GOT3 (cell line): ENCODE measurements at places on chromosomes 4 and X.

DNA sequence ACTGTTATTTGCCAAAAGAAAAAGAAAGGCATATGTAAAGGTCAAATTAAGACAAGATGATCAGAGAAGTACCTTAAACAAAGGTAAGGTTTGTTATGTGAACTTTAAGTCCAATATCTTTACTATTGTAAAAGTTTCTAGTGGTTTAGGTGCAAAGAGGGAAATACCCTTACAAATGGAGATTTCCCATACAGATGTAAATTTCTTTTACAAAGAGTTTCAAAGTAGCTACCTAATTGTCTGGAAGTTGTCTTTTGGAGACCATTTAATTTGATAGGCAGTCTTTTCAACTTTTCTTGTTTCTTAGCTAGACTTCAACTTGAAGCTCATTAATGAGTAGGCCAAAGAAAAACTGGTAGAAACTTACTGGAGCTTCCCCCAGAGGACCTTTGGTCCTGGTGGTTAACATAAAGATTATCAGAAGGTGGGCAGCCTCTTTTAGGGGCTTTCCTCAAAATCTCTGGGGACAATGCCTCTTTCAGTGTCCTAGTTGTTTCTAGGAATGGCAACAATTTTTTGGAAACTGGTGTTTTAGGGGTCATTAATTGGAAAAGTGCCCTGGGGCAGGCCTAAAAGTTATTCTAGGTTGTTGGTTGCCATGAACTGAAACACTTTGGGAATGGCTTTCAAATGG is 297.3 kb downstream of the GUCY2F start:
- DNase-seq, result no peak

DNA sequence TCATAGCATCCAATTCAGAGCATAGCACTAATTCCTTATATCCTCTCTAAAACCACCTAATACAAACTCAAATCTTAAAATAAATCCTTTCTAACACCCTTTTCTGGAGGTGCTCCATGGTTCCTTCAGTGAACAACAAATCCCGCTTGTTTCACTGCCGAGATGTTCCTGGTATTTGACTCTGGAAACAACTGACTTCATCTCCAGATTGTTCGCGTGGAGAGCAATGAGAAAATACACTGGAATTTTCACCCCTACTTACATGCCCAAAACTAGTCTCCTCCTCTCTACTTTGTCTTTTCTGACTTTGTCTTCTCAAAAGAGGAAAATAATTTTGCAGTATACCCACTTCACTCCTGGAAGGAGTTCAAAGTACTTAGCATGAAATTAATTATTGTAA is 129.0 kb downstream of the PLS3 start:
- DNase-seq, result no peak

DNA sequence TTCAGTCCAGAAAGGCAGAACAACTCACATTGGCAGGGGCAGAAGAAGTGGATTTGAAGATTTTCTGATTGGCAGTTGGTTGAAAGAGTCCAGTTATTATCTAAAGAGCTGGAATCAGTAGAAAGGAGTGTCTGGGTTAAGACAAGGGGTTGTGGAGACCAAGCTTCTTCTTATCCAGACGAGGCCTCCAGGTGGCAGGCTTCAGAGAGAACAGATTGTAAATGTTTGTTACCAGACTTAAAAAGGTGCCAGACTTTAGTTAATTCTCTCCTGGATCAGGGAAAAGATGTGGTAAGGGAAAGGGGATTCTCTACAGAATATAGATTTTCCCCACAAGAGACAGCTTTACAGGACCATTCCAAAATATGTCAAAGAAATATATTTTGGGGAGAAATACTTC is 36.7 kb upstream of the TLR3 start:
- DNase-seq, result no peak

- no peak for DNase-seq
Observed at GRCh38 chr4:172787111-172787510, 381.5 kb upstream of the GALNT7 start.

- no peak for DNase-seq
Observed at GRCh38 chr4:103091601-103092223, 7.9 kb downstream of the BDH2 start.

DNA sequence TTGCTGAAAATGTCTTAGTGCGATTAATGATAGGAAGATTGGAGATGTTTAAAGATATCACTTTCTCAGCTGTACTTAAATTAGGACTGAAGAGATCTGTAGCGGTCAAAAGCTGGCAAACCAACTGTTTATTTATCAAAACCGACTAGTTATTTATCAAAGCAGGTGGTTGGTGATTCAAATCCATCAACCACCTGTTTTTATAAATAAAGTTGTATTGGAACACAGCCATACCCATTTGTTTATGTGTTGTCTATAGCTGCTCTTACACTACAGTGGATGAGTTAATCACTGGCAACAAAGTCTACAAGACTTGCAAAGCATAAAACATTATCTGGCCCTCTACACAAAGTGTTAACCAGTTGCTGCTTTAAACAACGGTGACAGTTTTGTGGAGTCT is 76.8 kb downstream of the IL15 start:
- DNase-seq, result no peak

GRCh38 chrX:24153178-24153795 is 3.8 kb downstream of the ZFX start:
- no peak for DNase-seq

DNA sequence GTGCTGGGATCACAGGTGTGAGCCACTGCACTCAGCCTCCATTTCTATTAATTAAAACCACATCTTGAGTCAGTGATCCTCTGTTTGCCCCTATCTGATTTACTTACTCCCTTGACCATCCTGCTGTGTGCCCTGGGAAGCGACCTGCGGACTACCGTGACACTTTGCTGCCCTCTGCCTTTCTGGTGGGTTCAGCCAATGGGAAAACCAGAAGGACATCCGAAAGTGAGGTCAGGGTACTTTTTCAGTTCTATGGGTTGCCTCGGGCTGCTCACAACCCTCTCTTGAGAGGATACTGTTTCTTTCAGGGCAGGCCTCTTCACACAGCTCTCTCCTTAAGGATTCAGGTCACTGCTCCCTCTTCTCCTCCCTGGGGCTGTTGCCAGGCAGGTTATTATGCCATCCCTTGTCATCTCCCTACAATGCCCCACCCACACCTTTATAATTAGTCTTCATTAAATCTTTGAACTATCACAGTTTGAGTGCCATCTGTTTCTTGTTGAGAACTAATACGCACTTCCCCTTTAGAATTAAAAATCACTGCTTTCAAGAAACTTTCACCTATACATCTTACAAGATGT is 21.4 kb downstream of the PLAC8 start:
- no peak for DNase-seq

DNA sequence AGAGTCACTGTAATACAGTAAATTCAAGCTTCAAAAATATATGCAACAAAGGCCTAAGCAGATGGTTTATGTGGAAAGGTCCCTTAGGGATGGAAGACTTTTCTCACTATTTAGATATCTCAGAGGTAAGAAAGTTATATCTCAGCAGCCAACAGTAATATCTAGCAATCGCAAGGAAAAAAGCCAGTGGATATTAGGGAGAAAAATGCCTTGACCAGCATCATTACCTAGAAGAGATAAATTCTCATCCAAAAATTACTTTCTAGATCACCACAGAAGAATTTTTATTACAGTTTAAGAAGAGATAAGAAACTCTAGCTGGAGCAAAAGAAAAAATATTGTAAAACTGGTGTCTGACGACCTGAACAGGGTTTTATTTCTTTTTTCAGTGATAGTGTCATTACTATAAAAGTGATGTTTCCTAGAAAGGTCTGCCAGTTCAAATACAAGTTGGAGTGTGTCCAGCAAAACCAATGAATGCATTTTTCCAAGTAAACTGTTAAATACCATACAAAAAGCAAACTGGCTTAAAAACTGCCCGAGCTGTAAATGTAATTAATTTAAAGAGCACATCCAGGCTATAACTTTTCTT is 100.0 kb downstream of the ATP11C start:
- DNase-seq, result no peak

DNA sequence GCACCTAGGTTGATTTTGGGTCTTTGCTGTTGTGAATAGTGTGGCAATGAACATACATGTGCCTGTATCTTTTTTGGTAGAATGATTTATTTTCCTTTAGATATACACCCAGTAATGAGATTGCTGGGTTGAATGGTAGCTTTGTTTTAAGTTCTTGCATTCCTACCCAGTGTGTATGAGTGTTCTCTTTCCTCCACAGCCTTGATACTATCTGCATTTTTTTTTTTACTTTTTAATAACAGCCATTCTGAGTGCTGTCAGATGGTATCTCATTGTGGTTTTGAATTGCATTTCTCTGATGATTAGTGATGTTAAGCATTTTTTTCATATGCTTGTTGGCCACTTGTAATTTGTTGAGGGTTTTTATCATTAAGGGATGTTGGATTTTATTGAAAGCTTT is 351.8 kb upstream of the GNPDA2 start:
- no peak for DNase-seq

DNA sequence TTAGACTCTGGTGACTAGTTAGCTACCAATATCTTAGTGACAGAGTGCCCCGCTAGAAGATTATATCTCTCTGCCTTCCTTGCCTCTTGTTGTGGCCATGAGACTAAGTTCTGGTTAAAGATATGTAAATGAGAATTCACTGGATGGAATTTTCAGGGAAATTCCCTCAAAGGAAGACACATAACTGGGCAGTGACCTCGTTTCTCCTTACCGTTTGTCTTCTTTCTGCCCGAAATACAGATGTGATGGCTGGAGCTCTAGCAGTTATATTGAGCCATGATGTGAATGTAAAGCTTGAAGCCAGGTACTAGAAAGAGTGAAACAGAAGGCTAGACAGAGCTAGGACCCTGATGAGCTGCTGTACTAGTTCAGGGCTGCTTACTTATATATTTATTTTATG is 80.5 kb downstream of the FHDC1 start:
- no peak for DNase-seq

DNA sequence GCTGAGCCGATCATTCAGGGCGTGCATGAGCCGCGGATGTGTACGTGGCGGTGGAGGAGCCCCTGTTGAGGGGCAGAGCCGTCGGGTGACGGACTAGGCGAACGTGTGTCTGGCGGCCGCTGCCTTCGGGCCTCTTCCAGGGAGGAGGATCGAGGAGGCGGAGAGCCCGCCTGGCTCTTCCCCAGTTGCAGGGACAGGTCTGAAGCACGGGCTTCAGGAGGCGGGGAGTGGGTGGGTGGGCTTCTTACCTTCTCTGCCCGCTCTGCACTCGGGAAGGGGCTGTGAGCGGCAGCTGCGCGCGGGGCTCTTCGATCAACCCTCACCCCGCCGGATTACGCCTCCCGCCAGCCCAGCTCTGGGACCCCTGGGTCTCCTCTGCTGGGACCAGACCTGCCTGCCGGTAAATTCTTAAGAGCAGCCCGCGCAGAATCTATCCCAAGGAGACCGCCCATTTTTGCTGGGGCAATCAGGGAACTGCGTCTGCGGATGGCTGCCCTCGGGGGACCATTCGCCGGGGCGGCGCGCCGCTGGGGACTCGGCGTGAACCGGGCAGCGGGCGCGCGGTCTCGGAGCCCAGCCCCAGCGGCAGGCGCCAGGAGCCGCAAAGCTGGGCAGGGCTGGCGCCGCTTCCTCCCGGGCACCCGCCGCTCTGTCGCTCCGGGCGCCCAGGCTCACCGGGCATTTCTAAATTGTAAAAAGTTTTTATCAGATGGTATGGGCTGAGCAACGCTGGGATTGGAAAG is 4.9 kb downstream of the PLAC8 start:
- peak; percentile 7 for DNase-seq

- DNase-seq, result no peak
Observed at GRCh38 chr4:170723171-170723570, 633.4 kb upstream of the AADAT start.

GRCh38 chrX:45824471-45824870 is 623.8 kb upstream of the DIPK2B start:
- peak; percentile 19 for DNase-seq

DNA sequence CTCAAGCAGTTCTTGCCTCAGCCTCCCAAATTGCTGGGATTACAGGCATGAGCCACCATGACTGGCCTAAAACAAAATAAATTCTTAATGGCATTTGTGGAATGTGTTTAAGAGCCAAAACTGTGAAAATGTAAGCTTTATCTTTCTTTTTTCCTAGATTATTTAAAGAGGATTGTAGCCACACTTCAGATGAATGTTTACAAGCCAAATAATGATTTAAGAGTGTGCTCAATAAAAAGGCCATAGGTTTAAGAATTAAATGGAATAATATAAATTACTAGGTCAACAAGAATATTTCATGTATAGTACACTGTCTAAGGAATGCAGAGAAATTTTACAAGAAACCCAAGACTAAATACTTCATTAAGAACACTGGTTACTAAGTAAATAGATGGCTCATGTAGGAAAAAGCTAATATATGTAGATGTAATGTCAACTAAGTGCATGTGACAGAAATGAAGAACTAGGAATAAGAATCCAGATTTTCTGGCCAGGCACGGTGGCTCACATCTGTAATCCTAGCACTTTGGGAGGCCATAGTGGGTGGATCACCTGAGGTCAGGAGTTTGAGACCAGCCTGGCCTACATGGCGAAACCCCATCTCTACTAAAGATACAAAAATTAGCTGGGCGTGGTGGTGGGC is 21.3 kb upstream of the UGDH start:
- no peak for DNase-seq

DNA sequence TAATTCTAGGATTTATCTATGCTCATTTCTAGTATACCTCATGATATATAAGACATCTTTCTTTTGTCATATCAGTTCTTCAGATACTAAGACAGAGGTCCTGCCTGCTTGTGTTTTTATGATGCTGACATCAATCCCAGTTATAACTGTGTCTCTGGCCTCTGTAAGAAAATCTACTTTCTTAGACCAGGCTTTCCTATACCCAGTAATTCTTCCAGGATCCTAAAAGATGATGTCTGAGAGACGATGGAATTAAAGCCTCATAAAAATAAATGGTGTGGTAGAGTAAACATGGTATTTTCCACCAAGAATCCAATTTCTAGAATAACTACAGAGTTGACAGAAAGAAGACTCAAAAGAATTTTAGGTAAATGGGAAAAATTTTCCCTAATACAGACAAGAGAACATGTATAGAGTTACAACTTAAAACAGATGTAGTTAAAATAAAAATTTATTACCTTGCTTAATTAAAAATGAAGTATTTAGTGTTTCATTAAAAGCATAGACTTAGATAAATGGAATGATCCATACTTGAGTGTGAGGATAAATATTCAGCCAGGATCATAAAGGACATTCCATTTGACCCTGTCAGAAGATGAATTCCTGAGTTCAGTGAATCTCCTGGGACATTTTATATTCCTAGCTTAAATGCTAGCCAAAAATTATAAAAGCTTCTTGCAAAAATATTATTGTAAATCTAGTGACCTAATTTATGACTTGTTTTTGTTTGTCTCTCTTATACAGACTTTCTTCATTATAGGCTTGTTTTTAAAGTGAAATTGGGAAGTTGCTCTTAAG is 137.4 kb downstream of the PDLIM5 start:
- DNase-seq, result no peak

- no peak for DNase-seq
Observed at GRCh38 chr4:86816501-86817273, 32.5 kb downstream of the SLC10A6 start.

- no peak for DNase-seq
Observed at GRCh38 chrX:57952320-57952678, 42.0 kb upstream of the ZXDA start.

- no peak for DNase-seq
Observed at GRCh38 chr4:15186149-15186548, 183.9 kb downstream of the CPEB2 start.

- DNase-seq, result no peak
Observed at GRCh38 chr4:141180991-141181761, 39.5 kb upstream of the ZNF330 start.
